Inflammatory macrophage (primary cell): ENCODE measurements at places on chromosomes 5 and 9.

DNA sequence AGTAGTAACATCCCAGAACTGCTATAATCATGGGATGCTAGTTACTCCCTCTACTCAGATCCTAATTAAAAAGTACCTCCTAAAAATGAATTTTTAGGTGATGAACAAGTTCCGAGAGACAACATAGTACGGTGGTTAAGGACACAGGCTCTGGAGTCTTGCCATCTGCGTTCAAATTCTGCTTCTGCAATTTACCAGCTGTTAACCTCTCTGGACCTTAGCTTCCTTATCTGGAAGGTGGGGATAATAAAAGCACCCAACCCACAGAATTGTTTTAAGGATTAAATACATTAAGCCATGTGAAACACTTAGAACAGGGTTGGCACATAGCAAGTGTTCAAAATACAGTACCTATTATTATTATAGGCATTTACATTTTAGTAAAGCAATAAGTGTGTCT is 77.5 kb upstream of the XPA start:
- no peak for DNase-seq

- DNase-seq, result no peak
Measured at GRCh38 chr5:67200809-67201562, 4.4 kb upstream of the CD180 start.

DNA sequence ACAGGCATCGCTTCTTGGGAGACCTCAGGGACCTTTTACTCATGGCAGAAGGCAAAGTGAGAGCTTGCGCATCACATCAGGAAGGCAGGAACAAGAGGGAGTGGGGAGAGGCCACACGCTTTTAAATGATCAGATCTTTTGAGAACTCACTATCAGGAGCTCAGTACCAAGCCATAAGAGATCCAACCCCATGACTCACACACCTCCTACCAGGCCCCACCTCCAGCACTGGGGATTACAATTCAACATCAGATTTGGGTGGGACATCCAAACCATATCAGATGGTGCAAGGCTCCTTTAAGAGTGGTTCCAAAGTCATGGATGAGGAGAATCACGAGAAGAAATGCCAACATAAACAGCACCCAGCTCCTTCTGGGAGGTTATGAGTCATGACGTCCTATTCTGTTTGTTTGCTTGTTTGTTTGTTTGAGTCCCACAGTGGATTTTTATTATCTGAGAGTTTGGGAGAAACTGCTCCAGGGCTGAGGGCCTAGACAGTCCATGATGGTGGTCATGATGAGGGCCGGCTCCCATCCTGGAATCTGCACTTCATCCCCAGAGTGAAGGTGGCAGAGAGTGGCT is 453.5 kb downstream of the GADD45G start:
- no peak for DNase-seq

DNA sequence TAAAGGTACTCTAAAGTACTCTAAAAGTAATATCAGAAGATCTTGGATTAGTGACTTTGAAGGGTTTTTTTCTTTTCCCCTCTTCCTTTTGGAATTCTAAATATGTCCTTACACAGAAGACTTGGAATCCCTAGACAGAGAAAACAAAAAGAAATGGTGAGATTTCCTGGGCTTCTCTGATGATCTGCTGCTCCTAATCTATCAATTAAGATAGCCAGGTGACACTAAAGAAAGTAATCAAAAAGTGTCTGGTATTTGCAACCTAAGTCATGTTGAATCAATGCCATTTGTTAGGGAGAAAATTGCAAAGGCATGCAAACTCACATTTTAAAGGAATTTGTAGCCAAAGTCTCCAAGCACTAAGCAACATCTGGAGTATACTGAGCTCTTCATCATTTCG is 29.5 kb upstream of the MYO10 start:
- DNase-seq, result no peak

DNA sequence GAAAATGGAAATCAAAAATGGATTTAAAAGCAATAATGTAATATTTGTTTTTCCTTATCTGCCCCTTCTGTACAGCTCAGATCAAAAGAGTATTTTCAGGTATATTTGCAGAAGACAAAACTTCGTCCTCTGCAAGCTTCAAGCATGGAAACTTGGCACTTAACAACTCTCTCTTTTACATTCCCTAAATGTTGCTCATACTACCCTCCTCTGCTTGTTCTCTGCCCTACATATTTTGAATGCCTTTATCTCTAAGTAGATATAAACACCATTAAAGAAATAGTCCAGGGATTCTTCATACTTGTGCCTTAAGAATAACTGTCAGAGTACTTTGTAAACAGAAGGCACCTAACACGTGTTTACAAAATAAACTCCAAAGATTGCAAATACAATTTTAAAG is 19.2 kb upstream of the SMC2 start:
- no peak for DNase-seq
